ENCODE measurements at places on chromosomes 6 and 20. TPM values are rescaled to one million over a fixed set of nuclear protein-coding genes. Genes with fewer than 3 reads are reported as not detected.
A peak's percentile ranks its signal among the peaks of the same experiment; 100 is the strongest.

DNA sequence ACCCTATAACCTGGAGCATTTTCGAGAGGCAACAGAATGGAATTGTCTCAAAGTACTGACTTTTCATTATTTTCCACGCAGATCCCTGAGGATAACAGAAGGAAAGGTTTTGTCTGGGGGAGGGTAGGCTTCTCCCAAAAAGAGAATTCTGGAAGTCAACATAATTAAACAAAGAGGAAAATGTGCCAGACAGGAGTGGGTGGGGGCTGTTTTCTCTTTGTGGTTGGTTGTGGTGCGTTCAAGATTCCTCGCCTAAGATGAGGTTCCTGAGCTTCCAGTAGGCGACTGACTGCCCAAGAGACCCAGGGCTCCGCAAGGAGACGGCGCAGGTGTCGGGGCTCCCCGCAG, 70.4 kb downstream of the SOX4 start:
- no peak for DNase-seq

DNA sequence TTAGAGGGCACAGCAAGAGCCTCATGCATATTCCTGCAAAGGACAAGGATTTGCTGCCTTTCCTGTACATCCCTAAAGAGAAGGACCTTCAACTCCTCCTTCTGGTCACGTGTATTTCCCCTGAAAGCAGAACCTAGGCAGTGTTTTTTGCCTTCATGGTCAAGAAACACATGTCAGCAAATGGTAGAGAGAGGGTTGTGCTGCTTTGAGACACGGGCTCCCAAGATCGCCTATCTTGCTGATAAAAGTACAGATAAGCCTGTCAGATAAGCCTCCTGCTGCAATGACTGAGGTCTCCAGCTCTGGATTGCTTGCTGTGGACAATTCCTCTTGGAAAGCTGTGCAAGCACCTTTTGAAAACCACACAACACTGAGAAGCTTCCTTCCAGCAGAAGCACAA, 580.8 kb downstream of the CBLN4 start:
- no peak for DNase-seq

DNA sequence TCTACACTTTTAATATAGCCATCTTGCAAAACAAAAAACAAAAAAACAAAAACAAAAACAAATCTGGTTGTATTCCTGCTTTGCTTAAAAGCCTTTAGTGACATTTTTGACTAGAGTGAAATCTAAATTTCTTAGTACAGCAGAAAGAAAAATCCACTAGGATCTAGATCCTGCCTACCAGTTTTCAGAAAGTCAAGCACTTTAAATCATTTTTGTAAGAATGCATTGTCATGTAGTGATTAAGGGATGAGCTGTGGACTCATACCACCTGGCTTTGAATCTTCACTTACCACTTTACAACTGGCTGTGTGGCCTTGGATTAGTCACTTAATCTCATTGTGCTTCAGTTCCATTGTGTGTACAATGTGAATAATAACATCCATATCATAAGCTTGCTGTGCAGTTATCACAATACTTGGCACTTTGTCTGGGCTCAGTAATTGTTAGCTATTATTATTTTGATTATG, 4.0 kb downstream of the MKKS start:
- DNase-seq: no peak

HLA-DPB1 gene
- polyA plus RNA-seq: 20.8 TPM

SYNGAP1 gene
- 51.5 TPM for polyA plus RNA-seq

DNA sequence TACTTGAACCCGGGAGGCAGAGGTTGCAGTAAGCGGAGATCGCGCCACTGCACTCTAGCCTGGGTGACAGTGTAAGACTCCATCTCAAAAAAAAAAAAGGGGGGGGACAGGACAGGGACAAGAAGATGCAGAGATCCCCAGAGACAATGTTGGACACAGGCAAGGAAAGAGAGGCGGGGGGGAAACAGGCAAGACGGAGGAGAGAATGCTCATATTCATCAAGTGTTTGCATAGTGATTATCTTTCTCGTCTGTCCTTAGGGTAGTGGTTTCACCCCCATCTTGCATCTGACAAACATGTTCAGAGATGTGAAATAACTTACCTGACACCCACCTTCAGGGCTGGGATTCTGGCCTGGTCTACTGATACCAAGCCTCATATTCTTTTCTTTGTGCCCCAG, 29.0 kb downstream of the CHMP4B start:
- DNase-seq: no peak

GRCh38 chr6:105593056-105593690, 190.3 kb upstream of the PREP start:
- no peak for DNase-seq

PLEKHG1 gene
- 38.6 TPM for polyA plus RNA-seq

TRIM31 gene
- polyA plus RNA-seq: not detected

DNA sequence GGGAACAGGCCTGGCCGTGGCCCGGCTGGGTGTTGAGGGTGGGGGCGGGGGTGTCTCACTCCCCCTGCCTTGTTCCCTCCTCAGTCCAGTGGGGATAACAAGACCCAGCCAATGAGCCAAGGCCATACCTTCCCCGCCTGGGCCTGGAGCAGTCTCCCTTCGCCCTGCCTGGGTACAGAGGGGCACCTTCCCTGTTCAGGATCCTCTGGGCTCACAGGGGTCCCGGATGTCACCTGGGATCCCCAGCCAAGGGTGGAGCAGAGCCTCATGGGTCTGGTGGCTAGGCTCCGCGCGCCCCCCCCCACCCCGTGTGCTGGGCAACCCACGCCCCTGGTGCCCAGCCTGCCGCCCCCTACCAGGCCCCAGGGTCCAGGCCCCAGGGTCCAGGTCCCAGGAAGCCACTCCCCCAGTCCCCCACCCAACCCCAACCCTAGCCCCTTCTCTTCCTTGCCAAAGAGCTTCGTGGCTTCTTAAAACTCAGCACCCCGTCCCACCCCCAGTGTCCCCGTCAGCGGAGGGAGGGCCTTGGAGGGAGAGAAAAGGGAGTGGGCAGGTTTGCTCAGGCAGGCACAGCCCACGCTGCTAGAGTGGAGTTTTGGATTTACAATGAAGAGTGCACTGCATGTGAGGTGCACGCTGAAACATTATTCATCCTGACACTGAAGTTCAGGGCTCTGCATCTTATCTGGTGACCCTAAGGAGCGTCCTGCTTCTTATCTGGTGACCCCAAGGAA, 11.8 kb downstream of the HRH3 start:
- DNase-seq: no peak

MCM8 gene
- 15.6 TPM for polyA plus RNA-seq

DNA sequence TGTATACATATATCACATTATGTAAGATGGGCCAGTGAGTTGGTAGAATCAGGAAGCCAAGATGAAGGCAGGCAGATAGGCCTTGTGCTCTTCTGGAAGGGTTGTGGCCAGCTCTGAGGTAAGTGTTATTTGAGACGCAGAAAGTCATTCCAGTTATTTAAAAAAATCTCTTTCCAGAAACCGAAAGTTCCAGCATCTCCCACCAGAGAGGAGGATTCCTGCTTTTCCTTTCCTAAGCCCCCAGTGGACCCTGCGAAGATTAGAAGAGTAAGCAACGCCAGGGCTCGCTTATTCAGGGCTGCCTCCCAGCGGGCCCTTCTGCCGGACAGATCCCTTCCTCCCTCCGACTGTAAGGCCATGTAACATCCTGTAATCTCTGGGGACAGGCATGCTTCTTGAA, 20.4 kb downstream of the ARMC2 start:
- no peak for DNase-seq

- DNase-seq: no peak
Observed at GRCh38 chr6:32983493-32983848, 15.1 kb downstream of the BRD2 start.

GRCh38 chr6:10303608-10304506, 111.0 kb downstream of the TFAP2A start:
- DNase-seq: no peak

DNA sequence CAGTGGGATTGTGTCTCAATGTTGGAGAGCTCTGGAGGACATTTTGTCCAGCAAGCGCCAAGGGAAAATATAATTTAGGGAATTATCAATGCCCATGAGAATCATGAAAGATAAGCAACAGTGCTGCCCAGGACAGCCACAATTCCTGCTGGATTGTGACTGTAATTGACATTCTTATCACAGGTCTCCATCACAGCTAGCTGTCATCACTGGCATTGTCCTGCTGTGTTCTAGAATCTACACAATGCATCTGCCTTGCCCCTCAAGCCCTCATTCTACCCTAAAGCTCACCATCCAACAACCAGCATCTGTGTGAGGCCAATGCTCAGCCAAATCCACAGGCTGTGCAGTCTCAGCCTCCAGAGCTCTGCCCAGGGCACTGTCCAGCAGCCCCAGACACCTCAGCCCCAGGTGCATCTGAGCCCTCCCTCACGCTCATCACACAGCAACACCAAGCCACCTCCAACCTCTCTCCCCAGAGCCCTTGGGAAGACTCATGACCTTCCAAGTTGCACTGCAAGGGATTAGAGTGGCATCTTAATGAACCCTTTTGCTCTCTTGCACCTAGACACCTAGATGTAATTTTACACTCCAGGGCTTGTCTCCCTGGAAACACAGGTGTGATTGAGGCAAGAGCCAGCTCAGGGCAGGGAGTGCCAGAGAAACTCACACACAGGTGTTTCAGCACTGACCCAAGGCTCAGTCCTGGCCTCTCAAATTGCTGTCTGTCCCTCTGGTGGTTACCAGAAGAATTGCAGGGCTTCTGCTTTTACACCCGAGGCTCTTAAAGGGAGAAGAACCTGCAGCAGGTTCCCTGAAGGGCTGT, 85.2 kb upstream of the PHACTR3 start:
- peak; percentile 49 for DNase-seq

- no peak for DNase-seq
Observed at GRCh38 chr6:52221302-52221701, 23.0 kb downstream of the IL17F start.

RFX6 gene
- 0.08 TPM for polyA plus RNA-seq

GRCh38 chr20:23128461-23129125, 42.5 kb upstream of the CD93 start:
- DNase-seq: no peak

DNA sequence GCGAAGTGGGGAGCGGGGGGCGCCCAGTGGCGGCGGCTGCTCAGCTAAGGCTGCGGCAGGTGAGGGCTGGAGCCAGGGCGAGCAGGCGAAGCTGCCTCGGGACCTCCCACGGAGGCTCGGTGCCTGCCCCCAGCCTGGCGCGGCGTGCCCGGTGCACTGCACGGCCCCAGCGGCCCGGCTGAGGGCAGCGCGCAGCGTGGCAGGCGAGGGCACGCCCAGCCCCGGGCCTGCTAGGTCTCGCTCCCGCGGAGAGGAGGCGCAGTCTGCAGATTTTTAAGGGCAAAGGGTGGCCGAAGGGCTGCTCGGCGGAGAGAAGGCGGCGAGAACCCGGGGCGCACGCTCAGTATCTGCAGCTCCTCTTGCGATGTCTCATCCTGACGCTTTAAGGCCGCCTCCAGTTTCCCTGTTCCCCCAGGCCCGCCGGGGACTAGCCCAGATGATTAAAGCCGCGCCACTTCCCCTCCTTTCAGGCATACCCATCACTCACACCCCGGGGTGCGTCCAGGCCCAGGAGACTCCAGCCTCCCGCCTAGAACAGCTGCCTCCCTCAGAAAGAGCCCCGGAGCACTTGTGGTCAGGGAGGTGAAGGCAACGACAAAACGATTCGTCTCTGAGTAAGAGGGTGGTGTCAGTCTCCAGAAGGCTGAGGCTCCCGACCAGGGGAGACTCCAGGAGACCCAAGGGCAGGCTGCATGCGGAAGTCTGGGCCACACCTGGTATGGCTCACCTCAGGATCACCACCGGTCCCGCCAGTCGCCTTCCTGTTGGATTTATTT, at the start of gene FERMT1:
Gene FERMT1 (minus strand): TSS at position 158 of the 776 bp plus-strand sequence. CDS start 3,476 bp downstream, outside the sequence.
- no peak for DNase-seq

GRCh38 chr6:143329323-143329722, 121.2 kb downstream of the ADAT2 start:
- no peak for DNase-seq

GRCh38 chr6:159444056-159444760, 248.8 kb downstream of the SOD2 start:
- DNase-seq: no peak

DNA sequence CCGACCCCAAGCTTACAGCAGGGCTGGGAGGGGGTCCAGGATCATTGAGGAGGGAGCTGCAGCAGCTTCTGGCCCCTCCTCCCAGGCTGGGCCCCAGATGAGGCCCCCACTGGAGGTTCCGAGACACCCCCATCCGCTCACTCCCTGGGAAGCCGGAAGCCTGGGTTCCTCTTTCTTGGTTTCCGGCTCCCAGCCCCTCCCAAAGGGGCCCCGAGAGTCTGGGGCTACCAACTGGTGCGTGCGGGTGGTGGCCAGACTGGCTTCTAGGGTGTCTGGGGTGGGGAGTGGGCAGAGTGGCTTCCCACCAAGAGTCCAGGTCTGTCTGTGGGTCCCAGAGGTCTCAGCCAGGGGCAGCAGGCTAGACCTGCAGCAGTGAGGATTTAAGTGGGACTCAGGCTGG, 2.2 kb downstream of the RGS19 start:
- no peak for DNase-seq

DNA sequence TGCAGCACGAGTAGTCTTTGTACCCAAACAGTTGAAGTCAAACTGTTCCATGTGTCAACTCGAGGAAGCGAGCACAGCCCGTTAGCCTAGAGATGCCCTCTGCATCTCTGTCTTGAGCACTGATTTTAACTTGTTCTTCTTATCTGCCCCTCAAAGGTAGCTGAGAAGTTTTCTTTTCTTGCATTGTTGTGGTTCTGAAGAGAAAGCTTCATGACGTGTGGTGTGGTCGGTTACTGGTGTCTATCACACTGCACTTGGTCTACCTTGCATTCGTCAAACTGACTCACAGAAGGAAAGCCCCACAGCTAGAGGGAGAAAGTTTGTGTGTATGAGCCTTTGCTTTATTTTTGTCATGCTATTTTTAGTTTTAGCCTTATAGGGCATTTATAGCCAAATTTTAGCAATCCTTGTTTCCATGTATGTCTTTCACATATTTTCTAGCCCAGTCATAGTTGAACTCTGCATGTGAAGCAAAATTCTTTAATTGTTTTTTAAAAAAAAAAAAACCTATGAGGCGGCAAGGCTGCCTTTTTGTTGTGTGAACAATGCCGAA, 115.1 kb downstream of the JAG1 start:
- no peak for DNase-seq

CD93 gene
- polyA plus RNA-seq: 41.0 TPM

DNA sequence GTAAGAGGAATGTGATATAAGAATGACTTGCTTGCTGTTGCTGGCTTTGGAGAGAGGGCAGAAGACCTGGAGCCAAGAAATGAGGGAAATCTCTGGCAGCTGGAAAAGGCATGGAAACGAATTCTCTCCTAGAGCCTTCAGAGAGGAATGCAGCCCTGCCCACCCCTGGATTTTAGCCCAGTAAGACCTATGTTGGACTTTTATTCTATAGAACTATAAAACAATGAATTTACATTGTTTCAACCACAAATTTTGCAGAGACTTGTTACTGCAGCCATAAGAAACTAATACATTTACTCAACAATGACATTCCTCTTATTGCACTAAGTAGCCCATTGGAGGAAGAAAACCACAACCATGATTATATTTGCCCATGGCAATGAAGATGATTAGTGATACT, 39.5 kb upstream of the PREP start:
- no peak for DNase-seq

DNA sequence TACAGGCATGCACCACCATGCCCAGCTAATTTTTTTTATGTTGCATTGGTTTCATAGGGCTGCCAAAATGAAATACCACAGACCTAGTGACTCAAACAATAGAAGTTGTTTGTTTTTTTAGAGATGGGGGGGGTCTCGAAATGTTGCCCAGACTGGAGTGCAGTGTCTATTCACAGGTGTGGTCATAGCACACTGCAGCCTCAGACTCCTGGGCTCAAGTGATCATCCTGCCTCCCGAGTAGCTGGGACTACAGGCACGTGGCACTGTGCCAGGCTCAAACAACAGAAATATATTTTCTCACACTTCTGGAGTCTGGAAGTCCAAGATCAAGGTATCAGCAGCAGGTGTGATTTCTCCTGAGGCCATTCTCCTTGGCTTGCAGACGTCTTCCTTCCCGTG, 6.6 kb upstream of the SLC16A10 start:
- DNase-seq: no peak

GRCh38 chr6:99745651-99746050, 139.0 kb downstream of the PRDM13 start:
- DNase-seq: no peak
